ENCODE measurements at places on chromosomes 3 and 15. TPM values are rescaled to one million over a fixed set of nuclear protein-coding genes. Genes with fewer than 3 reads are reported as not detected.

DNA sequence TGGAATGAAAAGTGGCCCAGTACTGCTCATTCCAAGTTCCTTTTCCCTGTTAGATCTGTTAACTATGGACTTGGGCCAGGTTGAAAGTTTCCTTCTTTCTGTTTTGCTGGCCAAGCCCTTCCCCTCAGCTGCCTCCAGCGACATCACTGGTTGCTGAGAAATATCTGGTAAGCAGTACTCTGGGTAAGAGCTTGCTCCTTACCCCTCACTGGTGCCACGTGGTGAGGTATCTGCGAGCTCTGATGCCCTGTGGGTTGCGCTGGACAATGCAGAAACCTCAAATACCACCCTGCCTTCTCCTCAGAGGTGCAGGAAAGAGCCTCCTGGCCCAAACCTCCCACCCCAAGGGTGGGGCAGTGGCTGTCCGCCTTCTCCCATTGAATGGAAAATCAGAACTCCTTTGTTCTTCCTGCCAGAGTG lies 42.9 kb upstream of the APH1B start:
- peak; percentile 64 for DNase-seq

- DNase-seq: no peak
Measured at GRCh38 chr3:196207833-196208607, 3.2 kb downstream of the ZDHHC19 start.

DNA sequence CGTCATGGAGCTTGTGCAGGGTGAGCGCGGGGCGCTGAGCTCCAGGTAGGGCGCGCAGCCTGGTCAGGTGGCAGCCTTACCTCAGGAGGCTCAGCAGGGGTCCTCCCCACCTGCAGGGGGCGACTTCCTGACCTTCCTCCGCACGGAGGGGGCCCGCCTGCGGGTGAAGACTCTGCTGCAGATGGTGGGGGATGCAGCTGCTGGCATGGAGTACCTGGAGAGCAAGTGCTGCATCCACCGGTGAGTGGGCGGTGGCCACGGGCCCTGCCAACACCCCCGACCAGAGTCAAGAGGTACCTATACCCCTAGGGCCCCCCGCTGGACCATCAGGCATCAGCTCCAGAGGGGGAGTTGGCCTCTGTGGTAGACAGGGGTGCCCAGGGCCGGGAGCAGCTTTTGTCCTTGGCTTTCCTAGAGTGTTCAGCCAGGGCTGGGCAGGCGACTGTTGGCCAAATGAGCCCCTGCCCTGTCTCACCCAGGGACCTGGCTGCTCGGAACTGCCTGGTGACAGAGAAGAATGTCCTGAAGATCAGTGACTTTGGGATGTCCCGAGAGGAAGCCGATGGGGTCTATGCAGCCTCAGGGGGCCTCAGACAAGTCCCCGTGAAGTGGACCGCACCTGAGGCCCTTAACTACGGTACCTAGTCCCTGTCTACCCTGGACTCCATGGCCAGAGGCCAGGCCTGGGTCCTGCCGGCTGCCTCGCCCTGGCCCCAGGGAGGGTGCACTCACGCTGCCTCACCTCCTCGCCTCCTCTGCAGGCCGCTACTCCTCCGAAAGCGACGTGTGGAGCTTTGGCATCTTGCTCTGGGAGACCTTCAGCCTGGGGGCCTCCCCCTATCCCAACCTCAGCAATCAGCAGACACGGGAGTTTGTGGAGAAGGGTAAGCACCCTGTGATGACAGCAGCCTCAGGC lies 9.1 kb downstream of the FES start:
- no peak for DNase-seq

- peak; percentile 85 for DNase-seq
Measured at GRCh38 chr15:70156671-70157271, 59.1 kb upstream of the TLE3 start.

DNA sequence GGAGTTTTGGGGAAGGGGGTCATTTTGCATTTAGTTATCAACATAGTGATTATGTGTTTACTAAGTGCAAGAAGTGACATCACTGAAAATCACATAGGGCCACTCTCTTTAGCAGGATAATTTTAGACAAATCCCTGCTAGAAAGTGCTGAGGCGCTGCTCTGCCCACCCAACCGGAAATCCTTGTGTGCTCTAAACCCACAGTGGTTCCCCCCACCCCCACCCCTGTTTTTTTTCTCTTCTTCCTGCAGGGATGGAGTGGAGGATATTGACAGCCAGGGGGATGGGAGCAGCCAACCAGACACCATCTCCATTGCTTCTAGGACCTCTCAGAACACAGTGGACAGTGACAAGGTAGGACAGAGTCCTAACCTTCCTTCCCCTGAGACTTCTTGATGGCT lies 234.2 kb upstream of the UMPS start:
- no peak for DNase-seq

GRCh38 chr3:117563063-117563462 lies 853.5 kb downstream of the TUSC7 start:
- DNase-seq: no peak

DNA sequence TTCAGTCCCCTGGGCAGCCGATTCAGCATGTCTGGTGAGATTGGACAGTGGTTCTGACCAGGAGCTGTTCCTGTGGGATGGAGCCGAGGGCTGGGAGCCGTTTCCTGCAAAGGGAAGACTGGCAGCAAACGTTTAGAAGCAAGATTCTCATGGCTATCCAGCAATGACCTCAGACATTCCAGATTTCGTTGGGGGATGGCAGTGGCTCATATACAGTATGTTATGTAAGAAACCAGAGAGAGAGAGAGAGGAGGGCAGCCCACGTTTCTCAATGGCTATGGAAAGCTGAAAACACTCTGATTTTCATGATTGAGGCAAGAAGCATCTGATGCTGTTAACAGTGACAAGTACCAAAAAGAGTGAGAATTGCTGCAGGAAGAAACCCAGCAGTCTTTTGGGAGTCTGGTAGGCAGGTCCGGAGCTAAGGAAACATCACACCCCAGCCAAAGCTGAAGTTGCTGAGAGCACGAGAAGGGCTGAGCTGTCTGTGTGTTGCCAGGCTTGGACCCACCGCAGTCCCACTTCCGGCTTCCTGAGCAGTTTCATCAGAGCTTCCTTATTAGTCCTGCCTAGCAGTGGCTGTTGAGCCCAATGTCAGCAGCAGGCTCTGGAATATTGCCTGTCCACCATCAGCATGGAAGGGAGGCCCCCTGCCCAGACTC lies 25.6 kb upstream of the VPS8 start:
- DNase-seq: peak; percentile 86

SLC12A1 gene
- total RNA-seq: not detected

CLDN18 gene
- not detected for total RNA-seq

EDC3 gene
- 8.7 TPM for total RNA-seq

TEX55 gene
- not detected for total RNA-seq
